ENCODE measurements at places on chromosomes 6 and 20.

GRCh38 chr6:136405420-136406029 is 115.9 kb upstream of the BCLAF1 start:
- no peak for DNase-seq

DNA sequence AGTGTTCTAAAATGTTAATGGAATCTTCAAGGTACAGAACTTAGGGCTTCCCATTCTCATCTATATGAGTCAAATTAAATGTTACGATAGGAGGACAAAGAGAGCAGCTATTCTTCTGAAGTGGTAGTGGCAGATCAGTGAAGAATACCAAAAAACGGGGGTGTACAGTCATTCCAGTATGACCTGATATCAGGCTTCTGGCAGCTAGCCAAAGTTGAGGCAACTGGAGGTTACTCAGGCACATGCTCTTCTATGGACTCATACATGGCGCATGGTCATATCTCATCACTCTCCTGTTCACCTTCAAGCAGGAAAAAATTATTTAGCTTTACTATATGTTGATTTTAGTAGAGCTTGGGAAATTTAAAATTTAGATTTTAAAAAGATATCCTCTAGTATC is 1608.8 kb downstream of the GRIK2 start:
- no peak for DNase-seq

DNA sequence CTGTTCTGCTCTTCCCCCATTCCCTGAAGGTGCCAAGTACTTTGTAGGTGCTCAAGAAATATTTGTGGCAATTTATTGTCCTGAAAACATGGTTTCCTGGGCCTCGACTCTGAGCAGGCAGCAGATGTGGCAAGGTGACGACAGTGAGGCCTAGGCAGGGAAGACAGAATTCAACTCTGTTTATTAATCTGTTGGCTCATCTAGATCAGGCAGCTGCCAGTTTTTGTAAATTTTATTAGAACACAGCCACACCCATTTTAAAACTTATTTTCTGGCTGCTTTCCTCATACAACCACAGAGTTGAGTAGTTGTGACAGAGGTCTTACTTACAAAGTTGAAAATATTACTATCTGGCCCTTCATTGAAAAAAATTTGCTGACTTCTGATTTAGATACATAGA is 24.5 kb downstream of the MAPK14 start:
- DNase-seq = no peak

DNA sequence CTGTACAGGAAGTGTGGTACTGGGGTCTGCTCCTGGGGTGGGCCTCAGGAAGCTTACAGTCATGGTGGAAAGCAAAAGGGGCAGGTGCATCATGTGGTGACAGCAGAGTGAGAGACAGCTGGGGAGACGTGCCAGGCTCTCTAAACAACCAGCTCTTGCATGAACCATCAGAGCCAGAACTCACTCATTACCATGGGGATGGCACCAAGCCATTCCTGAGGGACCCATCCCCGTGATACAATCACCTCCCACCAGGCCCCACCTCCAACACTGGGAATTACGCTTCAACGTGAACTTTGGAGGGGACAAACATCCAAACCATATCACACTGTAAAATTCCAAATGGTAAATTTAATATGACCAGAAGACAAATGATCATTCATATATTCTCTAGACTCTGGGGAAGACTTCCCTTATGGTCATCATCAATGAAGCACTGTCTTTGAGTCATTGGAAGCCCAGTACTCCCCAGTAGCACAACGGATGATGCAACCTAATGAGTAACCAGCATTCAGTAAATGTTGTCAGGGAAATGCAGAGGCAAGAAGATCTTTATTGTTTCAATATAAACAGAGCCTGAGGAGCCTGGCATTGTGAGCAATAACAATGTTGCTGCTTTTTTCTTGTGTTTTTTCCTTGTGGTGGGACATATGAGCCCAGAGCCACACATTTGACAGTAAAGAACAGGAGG is 48.2 kb upstream of the RALY start:
- no peak for DNase-seq

DNA sequence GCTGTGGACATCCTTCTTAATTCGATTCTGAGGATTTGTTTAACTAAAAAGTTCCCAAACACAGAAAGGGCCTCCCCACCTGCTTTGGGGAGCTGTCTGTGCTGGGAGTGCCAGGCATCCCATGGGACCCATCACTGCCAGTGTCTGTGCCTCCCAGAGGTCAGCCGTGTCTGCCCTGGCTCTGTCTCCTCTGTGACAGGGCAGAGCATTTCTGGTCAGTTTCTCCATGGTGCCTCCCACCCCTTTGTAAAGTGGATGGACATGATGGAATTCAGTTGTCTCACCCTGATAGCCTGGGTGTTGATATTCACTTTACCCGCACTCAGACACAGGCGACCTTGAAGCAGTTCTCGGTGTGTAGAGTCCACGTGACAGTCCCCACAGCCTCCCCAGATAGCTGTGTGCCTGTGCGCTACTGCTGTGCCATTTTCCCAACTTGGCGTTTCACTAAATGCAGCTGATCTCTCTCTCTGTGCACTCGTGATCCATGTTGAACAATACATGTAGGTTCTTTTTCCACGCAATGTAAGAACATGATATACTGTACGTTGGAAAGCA is 70.5 kb downstream of the CDS2 start:
- no peak for DNase-seq

DNA sequence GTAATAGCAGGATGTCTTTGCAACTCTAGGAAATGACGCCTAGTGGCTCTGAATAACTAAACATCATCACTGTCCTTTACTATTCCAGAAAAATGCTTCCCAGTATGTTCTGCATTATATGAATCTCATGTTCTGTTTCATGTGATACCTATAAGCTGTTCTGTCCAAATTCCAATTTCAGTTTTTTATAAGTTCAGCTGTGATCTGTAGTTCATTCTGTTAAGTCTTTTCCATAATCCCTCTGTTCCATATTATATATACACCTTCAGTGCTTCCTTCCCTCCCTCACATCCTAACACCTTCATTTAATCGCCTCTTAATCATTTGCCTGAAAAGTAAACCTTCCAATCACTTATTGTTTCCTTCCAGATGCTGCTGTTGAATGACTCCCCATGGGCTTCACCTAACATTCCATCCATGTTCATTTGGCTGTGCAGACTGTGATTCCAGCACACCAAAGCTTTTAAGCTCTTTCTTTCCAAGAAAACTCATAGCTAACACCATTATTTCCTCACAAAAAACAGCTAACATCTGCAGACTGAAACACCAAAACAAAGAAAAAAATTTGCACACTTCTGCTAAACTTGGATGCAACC is 18.6 kb downstream of the HMGCLL1 start:
- no peak for DNase-seq

DNA sequence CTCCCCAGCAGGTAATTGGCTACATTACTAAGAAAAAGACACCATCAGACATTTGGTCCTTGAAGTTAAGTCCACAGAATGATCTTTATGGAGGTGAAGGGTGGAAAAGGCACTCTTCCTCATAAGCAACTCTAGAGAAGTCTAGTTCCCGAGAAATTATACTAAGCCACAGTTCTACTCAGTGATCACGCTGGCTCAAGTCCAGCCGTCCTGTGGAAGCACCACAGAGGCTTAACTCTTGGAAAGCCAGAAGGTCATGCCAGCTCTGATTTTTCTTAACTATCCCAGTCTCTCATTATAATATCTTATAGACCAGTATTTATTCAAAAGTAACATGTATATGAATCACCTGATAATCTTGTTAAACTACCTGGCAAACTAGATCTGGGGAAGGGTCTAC is 258.5 kb downstream of the EYA4 start:
- DNase-seq = no peak

DNA sequence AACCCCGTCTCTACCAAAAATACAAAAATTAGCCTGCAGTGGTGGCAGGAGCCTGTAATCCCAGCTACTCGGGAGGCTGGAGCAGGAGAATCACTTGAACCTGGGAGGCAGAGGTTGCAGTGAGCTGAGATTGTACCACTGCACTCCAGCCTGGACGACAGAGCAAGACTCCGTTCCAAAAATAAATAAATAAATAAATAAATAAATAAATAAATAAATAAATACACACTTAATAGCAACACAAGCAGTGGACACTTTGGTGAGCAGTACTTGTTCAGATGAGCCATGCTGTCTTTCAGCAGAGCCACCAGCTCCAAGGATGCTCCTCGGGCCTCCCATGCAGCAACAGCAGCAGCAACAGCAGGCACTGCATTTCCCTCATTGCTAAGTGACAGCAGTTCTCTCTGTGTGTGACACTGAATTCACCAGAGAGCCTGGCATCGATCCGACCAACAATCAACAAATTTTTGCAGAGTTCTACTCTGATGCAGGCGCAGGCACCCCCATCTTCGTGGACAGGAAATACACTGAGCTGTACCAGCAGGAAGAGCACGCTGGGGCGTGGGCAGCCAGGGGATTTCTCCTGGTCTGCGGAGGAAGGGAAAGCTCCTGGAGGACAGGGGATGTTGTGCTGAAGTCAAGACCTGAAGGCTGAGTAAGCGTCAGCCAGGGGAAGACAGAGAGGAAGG is 54.0 kb upstream of the SNX9 start:
- no peak for DNase-seq

DNA sequence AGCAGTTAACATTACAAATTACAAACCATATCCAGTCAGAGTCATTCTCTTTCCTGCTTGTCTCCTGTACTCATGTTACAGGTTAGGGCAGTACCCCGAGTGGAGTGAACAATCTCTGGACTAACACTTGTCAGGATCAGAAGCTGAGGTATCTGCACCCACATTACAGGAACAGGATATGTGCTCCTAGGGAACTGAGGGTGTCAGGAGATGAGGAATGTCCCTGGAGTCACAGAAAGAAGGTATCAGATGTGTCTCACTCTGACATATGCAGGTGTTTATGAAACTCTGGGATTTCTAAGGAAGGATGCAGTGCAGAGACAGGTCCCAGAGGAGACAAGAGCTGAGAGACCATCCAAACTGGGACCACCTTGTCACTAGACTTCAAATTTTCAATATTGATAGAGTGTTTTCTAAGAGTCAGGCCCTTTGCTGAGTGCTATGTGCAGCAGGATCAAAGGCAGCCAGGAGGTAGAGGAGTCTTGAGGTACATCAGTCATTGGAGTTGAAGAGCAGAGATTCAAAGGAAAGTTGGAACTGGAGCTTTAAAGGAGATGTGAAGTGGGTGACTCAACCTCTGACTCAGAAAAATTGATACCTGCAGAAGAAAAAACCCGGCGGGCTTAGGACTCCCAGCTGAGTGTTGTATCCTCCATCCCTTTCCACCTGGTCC is 12.6 kb downstream of the HLA-DPB1 start:
- no peak for DNase-seq
